Upper lobe of left lung (tissue), 6 donors: ENCODE measurements at places on chromosomes 11 and 22. TPM values are rescaled to one million over a fixed set of nuclear protein-coding genes. Genes with fewer than 3 reads are reported as not detected.

GRCh38 chr11:134689886-134690285, 277.8 kb upstream of the B3GAT1 start:
- no peak overlapping the region for H3K27ac ChIP-seq
- no peaks in the 10 kb centered on the region for H3K36me3 ChIP-seq
- H3K27me3 ChIP-seq, result no peaks in the 10 kb centered on the region
- no peak for DNase-seq
- no peaks in the 10 kb centered on the region for H3K4me1 ChIP-seq
- H3K4me3 ChIP-seq, result no peak overlapping the region

- no peak for DNase-seq
- no peaks in the 10 kb centered on the region for H3K4me1 ChIP-seq
- H3K36me3 ChIP-seq, result peaks cover 35% of the 10 kb centered on the region
- H3K27me3 ChIP-seq, result no peaks in the 10 kb centered on the region
- H3K27ac ChIP-seq, result no peak overlapping the region
Observed at GRCh38 chr11:69664901-69665300, 10.3 kb downstream of the LTO1 start.

GRCh38 chr22:24155627-24156140, 25.6 kb upstream of the SUSD2 start:
- no peaks in the 10 kb centered on the region for H3K27me3 ChIP-seq
- H3K27ac ChIP-seq, result peak overlapping the region; percentile 86
- peak; percentile 95 for DNase-seq
- H3K4me3 ChIP-seq, result peak overlapping the region; percentile 76

Gene TEX54
- total RNA-seq, result not detected

Gene APOA4
- not detected for total RNA-seq

Gene SERPING1
- 474 TPM for total RNA-seq

GRCh38 chr11:32400670-32401369, 34.5 kb downstream of the WT1 start:
- DNase-seq, result no peak
- H3K36me3 ChIP-seq, result no peaks in the 10 kb centered on the region
- H3K27ac ChIP-seq, result no peak overlapping the region
- H3K4me1 ChIP-seq, result no peaks in the 10 kb centered on the region
- no peak overlapping the region for H3K4me3 ChIP-seq

Gene RABL2B
- total RNA-seq, result 40.2 TPM

GRCh38 chr11:115941481-115941993, 437.3 kb upstream of the CADM1 start:
- DNase-seq, result peak; percentile 64
- H3K4me1 ChIP-seq, result no peaks in the 10 kb centered on the region
- no peaks in the 10 kb centered on the region for H3K27me3 ChIP-seq
- no peak overlapping the region for H3K4me3 ChIP-seq
- H3K36me3 ChIP-seq, result no peaks in the 10 kb centered on the region

- no peaks in the 10 kb centered on the region for H3K27me3 ChIP-seq
- H3K4me3 ChIP-seq, result no peak overlapping the region
- no peaks in the 10 kb centered on the region for H3K36me3 ChIP-seq
- H3K27ac ChIP-seq, result no peak overlapping the region
- peaks cover 27% of the 10 kb centered on the region for H3K4me1 ChIP-seq
- no peak for DNase-seq
Observed at GRCh38 chr22:23200898-23201297, 20.6 kb downstream of the BCR start.

Gene MRGPRX4
- total RNA-seq, result not detected
